ENCODE measurements at places on chromosomes 1 and 21.

GRCh38 chr1:246599315-246599714, 33.1 kb downstream of the CNST start:
- no peak for DNase-seq

GRCh38 chr1:90045853-90046563, 51.1 kb downstream of the ZNF326 start:
- no peak for DNase-seq

DNA sequence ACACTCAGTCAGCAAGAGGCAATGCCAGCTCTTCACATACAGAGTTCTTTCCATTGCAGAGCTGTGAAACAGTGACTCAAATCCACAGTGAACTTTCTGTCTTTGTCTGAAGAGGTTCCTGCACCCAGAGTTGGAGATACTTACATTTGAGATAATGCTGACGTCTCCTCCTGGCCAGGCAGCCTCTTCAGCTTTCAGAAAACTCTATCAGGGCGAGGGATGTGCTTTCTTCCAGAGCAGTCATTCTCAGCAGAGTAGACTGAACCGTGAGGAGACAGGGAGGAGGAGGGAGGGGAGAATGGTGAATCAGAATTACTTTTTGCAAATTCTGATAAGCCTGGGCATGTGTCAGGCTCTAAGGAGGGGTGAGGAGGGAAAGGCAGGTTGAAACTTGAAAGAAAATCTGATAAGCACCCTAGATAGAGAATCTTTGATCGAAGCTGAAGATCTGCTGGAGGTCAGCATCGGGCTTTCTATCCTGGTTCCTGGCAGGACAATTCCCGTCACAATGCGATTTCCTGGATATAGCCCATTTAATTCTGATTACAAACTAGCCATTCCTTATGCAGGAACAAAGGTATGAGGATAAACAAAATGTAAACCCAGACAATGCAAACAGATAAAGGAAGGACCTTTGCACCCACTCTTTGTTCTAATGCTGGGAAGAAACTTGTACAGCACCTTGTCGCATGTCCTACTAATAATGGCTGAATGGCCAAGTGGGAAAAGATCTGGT, 18.9 kb upstream of the NID1 start:
- no peak for DNase-seq

DNA sequence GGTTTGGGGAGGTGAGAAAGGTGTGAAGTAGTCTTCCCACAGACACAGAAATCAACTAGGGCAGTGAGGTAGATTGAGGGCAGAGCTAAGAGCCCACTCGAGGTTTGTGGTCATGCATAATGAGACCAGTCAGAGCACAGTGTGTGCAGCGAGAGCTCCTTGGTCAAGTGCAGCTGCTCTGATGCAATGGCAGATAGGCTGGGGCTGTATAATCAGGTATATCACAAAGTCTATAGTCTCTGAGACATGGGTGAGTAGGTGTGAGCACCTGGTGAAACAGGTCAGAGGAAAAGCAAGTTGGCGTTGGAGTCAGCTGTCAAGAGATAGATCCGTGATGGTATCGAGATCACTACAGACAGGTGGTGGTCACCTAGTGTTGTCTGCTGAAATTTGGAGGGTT, 17.6 kb downstream of the DSCAM start:
- DNase-seq: no peak

GRCh38 chr1:54212872-54213271, 12.9 kb downstream of the MRPL37 start:
- peak; percentile 11 for DNase-seq

DNA sequence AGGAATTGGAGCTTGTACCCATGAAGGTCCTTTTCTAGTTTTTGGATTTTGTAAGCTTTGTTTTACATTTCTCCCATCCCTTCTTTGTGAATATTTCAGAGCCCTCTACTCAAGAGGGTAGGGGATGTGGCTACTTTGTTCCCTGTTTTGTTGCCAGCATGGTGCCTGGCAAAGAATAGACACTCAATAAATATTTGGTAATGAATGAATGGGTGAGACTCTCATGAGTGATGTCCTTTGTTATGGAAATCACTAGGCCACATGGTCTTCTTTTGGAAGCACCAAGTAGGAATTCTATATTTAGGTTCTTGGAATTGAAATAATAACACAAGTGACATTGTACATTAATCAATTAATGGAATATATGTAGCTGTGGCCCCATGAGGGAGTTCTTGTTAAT, 26.8 kb upstream of the ATP5PO start:
- DNase-seq: no peak

GRCh38 chr1:212678456-212679410, 20.9 kb downstream of the BATF3 start:
- no peak for DNase-seq

DNA sequence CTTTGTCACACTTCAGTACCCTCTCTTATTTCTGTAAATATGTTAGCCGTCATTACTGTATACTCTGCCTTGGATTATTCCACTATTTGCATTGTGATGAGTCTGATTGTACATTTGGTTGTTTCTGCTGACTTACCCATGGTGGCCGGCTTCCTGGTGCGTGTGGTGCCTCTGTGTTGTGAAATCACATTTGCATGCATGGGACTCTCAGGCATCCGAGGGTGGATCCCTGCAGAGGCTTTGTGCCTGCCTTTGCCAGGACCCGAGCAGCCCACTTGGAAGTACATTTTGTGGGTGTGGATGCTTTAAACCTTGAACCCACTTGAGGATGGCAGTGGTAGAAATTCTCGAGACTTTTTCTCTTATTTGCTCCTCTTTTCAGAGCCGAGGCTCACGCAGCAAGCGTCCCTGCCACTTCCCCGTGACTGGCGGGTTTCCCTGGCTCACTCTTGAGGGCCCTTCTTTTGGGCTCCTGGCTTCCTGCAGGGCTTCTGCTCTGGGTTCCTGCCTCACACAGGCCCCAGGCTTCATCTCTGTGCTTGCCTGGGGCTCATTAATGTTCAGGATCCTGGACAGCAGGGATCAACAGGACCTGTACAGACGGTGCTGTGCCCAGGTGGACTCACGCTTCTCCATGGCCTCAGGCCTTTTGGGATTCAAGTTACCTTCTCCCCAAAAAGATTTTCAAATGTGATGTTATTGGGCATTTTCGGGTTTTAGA, 36.6 kb downstream of the POFUT2 start:
- no peak for DNase-seq

GRCh38 chr1:114231301-114231700, 77.6 kb upstream of the SYT6 start:
- no peak for DNase-seq

DNA sequence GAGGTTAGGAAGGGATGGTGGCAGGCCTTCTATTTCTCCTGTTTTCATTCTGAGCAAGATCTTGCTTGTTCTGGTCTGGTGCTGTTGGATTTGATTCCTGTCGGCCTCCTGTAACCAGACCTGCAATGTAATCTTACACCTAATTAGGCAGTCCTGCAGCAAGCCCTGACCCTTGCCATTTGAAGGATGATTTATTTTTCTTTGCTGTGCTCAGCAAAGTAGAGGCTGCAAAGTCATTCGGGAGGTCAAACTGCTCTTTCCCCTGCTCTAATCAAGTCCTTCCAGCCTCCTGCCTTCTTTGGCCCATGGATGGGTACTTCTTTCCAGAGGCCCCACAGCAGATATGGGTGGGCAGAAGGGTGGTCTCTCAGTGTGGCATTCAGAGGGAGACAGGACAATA, 417.7 kb upstream of the USP24 start:
- DNase-seq: no peak

DNA sequence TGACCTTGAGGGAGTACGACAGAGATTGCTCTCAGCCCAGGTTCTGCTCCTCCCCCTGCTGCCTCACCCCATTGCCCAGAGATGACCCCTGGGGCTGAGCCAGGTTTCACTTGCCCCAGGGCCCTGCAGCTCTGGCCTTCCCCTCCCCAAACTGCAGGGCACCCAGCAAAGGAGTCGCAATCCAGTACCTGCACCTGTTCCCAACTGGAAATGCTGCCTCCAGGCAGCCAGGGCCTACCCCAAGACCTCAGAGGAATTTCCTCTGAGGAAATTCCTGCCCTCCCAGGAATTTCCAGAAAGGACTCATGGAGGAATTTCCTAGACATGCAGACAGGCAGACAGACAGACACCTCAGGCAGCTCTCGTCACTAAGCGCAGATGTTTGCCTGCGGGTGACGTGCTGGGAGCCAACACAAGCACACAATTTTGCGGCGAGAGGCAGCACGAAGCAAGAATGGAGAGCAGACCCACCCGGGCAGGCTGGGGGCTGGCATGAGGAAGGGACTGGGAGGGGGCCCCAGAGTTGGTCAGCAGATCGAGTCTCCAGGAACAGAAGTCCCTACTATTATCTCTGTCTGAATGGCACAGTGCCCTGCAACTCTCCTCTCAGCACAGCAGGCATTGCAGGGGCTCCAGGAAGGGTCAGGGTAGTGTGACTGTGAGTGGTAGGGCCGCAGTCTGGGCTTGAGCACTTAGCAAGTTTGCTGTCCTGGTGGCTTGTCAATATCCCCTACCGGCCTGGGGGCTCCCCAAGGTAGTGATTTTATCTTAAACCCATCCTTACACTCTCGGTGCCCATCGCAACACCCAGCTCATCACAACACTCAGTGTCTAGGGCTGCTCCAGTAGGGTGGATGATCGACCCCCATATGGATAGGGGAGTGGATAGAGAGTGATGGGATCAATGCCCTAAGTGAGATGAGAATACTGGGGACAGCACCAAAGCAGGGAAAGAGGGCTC, 2.9 kb upstream of the EFNA1 start:
- no peak for DNase-seq

DNA sequence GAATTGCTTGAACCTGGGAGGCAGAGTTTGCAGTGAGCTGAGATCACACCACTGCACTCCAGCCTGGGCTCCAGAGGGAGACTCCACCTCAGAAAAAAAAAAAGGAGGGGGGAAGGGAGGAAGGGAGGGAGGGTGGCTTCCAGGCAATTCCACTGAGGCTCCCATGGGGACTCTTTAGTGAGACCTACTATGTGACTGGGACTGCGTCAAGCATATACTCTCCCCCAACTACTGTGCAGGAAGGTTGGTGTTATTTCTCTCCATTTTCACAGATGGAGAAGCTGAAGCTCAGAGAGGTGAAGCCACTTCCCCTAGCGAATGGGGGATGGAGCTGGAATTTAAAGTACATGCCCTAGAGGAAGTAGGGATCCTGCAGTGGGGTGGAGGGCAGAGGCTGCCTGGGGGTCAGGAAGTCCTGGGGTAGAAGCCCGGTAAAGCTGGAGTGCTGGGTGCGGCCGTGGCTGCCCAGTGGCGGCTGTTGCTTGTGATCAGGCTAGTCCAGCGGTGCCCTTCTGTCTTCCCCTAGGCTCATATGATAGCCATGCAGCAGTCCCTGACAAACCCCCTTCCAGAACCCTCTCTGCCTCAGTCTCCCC, 40.3 kb downstream of the RAP1GAP start:
- no peak for DNase-seq

DNA sequence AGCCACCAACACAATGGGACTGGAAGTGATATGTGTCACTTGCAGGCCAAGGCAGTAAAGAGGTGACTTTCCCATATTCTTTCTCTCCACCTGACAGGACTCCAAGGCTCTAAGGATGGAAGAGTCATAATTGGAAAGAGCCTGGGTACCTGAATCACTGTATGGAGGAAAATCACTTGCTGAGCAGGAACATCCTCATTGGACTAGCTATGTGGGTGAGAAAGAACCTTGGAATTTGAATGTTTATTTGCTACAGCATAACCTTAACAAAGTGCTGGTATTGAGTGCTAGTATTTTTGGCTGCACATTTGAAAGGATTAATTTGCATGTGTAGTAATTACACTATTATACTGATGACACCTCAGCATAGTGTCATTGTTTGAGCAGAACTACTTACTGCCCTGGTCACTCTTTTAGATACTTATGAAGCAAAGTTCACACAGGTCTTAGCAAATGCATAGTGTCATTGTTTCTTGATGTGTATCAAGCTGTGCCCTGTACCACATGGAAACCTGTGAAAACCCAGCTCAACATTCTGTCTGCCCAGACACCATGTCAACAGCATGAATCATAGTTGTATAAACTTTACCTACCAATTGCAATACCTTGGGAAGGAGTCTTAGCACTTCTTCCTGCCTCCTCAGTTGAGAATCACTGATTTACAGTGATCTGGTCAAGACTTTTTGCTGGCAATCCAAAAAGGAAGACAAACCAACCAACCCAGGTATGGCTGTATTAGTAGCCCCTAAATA, 5.1 kb upstream of the S100A10 start:
- DNase-seq: no peak

DNA sequence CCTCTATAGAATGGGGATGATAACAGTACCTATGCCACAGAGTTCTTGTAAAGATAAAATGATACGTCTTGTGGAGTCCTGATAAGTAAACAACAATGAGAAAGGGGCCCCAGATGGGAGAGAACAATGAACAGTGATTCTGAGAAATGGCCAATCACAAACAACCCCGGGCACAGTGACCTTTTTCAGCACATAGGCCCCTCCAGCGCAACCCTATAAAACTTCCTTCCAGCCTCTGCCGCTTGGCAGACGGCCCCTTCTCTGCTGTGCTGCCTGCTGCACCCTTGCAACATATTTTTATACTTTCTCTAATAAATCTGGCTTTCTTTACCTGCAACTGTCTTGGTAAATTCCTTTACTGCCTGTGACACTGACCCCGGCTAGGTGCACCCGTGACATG, 8.9 kb downstream of the RCAN1 start:
- no peak for DNase-seq

- DNase-seq: no peak
These were observed 178.4 kb downstream of the USP25 start for GRCh38 chr21:15908187-15908586.

DNA sequence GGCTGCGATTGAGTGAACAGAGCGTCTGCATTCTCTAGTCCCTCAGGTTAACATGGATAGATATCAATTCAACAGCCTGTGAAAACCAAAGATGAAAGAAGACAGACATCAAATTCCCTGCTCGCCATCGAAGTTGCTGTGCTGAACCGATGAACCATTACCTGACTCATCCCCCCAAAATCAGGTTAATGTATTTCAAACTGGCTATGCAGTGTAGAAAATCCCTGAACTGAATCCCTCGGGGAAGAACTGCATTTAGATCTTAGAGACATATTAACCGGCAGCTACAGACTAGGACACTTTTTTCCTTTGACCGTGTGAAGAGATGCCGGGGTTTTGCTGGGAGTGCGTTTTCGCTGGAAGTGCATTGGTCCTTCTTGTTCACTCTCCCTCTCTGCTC, 213.2 kb upstream of the KIAA0040 start:
- no peak for DNase-seq

DNA sequence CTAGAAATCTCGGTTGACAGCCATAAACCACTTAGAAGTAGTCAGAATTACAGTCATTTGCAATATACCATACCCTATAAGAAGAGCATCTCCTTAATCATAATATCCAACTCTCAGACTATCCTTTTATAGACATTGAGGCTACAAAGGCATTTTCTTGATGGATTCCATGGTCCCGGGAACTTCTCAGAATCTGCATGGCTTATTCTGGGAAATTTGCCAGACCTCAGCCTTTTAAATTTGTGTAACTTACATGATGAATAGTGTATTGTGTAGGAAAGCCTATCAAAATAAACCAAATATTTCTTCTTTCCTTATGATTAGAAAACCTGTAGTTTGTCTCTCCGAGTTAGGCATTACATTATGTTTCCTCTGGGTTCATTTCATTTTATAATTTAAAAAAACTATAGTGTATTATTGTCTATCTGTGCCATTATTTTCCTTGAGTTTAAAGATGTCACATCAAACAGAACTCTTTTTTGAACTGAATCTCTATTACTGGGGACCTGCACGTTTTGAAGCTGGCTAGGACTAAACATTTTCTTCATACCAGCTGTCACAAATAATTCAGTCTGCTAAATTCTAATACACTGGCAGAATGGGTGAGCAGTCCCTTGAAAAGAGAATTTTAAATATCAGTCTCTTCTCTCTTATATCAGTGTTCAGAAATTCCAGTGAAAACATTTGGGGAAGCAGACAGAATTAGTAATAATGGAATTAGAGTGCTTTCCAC, 102.9 kb downstream of the GABPA start:
- DNase-seq: no peak

- DNase-seq: no peak
These were observed 131.2 kb downstream of the AK5 start for GRCh38 chr1:77412820-77413530.
